NCI-H2081 treated with DMSO at 0.1 percent for 48 hours (cell line): ENCODE measurements at places on chromosomes 12 and 14.

DNA sequence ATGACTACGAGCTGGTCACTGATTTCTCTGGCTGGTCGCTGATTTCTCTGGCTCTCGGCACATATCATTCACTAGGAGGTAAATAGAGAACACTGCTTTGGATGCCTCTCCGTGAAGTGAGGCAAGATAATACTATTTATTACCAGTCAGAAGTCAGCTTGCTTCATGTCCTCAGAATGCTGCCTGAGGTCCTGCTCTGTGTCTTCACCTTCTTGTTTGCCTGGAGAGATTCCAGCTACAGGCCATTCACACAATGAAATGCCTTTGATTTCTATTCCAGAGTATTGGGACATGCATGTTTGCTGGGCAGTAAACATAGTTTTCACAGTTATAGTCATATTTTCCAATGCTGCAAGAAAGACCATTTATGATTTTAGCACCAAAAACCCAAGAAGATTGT lies 106.7 kb downstream of the AEBP2 start:
- no peak for DNase-seq

GRCh38 chr12:19415563-19415962 lies 23.7 kb upstream of the AEBP2 start:
- DNase-seq, result no peak

- DNase-seq, result peak; percentile 16
These were observed 16.8 kb downstream of the ATP5MC2 start for GRCh38 chr12:53659011-53659551.

DNA sequence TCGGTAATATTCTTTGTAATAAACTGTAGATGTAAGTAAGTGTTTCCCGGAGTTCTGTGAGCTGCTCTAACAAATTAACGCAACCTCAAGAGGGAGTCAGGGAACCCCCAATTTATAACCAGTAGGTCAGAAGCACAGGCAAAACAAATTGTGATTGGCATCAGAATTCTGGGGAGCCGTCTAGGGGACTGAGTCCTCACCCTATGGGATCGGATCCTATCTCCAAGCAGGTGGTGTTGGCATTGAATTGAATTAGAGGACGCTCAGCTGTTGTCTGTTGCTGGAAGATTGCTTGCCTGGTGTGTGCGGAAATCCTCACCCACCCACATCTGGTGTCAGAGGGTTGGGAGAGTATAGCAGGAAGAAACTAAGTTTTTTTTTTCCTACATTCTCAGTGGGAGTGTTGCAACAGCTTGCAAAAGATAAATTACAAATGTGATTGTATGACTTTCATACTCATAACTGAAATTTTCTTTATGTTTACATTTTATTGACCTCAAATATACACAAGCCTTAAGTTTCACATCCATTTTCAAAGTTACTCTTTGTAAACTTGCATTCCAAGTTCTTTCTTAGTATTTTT lies 5.5 kb downstream of the TMEM52B start:
- no peak for DNase-seq

- DNase-seq, result no peak
These were observed 97.3 kb upstream of the BCL2L14 start for GRCh38 chr12:11973396-11973795.

- no peak for DNase-seq
These were observed 11.5 kb downstream of the CBLN3 start for GRCh38 chr14:24417832-24418491.

DNA sequence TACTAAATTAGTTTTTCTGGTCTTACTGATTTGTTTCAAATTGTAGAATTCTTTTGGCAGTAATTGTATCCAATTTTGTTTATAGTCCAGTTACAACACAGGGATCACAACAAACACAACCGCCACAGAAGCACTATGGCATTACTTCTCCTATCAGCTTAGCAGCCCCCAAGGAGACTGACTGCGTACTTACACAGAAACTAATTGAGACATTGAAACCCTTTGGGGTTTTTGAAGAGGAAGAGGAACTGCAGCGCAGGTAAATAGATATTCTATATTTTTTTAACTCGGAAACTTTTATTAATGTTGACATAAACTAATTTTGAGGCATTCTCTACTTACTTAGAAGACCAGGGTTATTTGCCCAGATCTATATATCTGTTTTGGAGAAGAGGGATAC lies 17.8 kb downstream of the PAPOLA start:
- no peak for DNase-seq

DNA sequence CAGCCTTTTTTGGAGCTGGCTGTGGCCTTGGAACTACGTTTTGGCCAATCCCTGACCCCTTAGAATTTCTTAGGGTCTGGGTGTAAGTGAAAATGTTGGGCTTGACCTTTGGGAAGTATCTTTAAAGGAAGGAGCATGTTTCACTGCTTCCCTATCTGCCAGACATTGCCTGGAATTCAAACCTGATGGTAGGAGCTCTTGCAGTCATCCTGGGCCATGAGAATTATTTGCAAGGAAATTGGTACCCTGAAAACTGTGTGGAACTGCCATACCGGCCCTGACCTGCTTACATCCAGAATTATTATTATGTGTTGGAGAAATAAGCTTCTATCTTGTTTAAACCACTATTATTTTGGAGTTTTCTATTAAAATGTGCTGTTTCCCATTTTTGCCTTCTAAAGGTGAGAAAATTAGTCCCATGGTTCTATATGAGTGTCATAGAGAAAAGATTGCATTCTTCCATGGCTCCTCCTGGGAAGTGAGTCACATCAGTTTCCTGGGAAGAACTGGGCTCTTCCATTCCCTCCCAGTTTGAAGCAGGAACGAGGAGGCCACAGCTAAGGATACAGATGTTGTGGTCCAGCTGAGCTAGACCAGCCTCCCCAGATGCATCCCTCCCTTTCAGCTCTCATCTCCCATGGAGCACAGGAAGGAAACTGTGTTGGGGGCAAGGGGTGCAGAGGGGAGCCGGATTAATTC lies 9.5 kb upstream of the PGF start:
- no peak for DNase-seq

- DNase-seq, result no peak
These were observed 786.3 kb upstream of the NOVA1 start for GRCh38 chr14:27384124-27384523.

GRCh38 chr12:65140738-65141137 lies 19.6 kb upstream of the WIF1 start:
- DNase-seq, result no peak

GRCh38 chr14:54175298-54175942 lies 218.8 kb upstream of the BMP4 start:
- DNase-seq, result no peak

DNA sequence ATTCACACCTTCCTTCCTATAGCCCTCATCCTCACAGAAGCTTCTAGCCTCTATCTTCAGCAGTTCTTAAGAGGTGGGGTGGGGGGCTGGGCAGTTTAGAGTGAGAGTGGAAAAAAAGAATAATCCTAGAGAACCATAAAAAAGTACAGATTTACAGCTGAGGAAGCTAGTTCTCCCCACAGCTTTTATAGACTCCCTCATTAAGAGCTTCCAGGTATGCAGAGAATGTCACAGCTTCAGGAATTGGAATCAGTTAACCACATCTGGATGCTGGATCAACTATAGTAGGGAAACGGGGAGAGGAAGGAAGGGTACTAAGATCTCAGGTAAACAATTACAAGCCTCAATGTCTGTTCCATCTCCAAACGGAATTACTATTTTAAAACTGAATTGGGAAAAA lies 12.3 kb downstream of the GDF11 start:
- no peak for DNase-seq

DNA sequence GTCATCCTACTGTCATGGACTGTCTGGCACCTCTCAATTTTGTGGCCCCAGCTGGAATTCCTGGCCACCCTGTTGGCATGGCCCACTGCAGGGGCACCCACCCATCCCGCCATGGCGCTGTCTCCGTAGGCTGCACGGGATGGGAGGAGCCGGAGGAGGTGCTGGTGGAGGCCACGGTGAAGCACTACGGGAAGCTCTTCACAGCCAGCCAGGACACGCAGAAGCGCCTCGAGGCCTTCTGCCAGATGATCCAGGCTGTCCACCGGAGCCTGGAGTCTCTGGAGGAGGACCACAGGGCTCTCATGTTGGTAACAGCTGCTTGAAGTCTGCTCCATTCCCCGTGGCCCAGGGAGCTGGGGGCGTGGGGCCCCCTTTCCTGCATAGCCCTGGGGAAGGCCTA lies 3.9 kb downstream of the CCDC197 start:
- no peak for DNase-seq

DNA sequence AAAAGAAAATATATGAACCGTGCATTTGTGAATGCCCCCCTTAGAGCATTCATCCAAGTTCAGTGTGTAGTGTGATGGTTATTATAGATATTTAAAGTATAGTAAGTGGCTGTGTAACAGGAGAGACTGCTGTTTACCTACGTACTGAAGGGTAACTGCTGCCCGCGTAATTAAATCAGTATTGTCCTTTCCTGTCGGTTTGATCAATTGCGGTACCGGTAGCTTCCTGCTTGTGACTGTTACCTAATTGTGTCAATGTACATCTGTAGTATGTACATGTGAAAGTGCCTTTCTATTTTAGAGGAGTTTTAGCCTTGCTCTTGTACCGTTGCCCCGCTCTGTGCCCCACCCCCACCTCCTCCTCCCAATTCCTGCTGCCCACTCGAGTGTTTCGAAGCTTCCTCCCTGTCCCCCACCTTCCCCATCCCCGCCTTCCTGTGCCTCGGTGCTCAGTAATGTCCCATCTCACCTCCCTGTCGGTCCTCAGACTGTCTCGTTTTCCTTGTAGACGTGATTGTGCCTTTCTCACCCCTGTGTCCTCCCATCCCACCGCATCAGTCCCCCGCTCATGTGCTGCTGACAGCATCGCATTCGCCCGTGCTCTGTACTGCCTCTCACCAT lies 75.0 kb downstream of the KICS2 start:
- DNase-seq, result no peak

GRCh38 chr14:51547260-51547659 lies 104.5 kb upstream of the FRMD6 start:
- DNase-seq, result no peak

DNA sequence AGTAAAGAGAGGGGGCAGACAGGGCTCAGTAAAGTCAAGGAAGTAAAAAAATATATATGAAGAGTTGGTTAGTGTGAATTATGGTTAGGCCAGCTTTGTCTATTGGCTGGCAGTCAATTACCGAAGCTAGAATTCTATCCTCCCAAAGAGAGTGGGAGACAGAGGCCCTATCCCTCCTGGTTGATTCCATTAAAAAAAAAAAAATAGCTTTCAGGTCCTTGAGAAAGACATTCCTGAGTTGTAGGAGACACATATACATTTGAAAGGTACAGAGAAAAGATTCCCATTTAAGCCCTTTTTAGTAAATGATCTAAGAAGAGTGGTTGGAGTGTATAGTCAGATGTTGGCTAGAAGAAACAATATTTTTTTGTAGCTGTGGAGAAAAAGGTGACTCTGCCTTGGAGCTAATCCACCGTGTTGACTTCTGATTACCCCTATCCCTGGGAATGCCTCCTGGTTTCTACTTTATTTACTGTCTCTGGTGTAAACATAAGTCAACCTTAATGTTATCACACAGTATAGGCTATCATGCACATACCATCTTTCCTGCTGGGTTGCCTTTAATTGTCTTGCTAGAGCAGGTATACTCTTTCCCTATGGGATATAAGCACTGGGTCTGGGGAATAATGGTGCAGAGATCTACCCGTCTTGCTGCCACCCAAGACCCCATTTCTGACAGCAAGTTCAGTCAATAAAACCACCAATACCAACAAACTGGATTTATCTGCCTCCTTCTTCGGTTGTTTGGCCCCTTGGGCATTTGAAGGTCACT lies 859.9 kb upstream of the ATXN7L3B start:
- no peak for DNase-seq

DNA sequence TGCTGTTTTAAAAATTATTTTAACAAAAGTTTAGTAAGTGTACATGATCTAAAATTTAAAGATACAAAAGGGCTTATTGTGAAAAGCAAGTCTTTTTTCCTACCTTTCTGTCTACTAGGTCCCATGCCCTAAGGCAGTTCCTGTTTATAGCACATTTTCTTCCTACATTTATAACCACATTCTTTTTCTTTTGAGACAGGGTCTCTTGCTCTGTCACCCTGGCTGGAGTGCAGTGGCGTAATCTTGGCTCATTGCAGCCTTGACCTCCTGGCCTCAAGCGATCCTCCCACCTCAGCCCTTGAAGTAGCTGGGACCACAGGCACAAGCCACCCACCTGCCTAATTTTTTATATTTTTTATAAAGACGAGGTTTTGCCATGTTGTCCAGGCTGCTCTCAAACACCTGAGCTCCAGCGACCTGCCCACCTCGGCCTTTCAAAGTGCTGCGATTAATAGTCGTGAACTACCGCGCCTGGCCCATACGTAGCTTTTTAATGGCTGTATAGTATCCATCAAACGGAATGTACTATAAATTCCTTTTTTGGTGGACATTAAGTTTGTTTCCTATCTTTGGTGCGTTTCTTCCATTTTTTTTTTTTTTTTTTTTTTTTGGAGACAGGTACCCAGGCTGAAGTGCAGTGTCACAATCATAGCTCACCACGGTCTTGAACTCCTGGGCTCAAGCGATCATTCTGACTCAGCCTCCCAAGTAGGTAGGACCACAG lies 20.9 kb downstream of the FRS2 start:
- no peak for DNase-seq

DNA sequence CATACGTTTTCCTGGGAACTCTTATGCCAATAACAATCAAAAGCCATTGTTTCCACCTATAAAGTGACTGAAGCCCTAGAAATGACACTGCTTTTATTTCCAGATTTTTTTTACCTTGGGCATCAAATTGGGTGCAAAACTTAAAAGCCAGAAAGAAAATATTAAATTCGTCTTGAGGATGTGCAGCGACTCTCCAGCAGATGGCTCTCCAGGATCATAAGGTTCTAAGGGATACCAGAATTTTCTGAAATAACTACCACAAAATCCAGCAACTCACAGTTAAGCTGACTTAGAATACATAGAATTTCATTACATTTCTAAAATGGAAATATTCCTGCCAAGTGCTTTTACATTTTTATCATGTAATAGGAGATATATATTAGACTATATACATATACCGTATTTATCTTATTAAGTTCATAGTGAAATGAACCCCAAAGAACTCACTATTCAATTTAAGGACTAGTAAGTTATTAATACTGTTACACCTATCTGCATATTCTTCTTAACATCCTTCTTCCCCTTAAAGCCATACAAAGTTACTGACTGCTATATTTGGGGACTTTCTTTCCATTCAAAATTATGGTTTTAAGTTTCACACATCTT lies 44.0 kb downstream of the ARMH4 start:
- no peak for DNase-seq

DNA sequence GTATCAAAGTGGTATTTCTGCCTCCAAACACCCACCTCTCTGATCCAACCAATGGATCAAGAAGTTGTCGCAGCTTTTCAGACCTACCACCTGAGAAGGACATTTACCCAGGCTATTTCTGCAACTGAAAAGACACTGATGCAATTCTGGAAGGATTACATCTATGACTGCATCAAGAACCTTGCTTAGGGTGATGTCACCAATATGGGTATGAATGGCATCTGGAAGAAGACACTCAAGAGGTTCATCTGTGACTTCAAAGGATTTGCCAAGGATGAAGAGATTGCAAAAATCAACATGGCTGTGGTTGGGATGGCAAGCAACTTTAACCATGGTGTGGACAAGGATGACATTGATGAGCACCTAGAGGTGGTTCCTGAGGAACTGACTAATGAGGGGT lies 154.2 kb downstream of the PCNX1 start:
- DNase-seq, result no peak
